Cardiac muscle cell (in vitro differentiated cells and primary cell): ENCODE measurements at places on chromosomes 12 and 14. TPM values are rescaled to one million over a fixed set of nuclear protein-coding genes. Genes with fewer than 3 reads are reported as not detected.

DNA sequence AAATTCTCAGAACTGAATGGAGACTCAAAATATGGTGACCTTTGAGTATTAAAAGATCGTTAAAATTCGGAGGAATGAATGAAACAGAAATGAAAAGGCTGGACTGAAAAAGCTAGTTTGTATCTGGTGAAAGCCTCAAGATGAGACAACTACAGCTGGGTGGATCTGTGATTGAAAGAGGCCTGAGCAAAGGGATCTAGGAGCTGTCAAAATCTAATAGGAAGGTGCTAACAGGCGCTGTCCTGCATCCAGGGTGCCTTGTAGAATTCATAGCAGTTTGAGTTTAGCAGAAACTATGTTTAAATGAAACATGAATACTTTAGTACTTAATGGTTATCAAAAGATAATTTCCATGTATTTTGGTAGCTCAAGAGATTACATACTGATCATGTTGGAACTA, 2.3 kb downstream of the YY1 start:
- H3K4me1 ChIP-seq: peaks cover 21% of the 10 kb centered on the region
- no peaks in the 10 kb centered on the region for H3K36me3 ChIP-seq
- H3K27ac ChIP-seq: peak overlapping the region; percentile 89
- H3K27me3 ChIP-seq: no peaks in the 10 kb centered on the region
- DNase-seq: no peak

- DNase-seq: no peak
- no peaks in the 10 kb centered on the region for H3K4me1 ChIP-seq
- no peaks in the 10 kb centered on the region for H3K27me3 ChIP-seq
- no peak overlapping the region for H3K4me3 ChIP-seq
- peaks cover 24% of the 10 kb centered on the region for H3K36me3 ChIP-seq
Observed at GRCh38 chr14:54535646-54536045, 25.9 kb downstream of the CGRRF1 start.

- peaks cover 4% of the 10 kb centered on the region for H3K4me1 ChIP-seq
- H3K27ac ChIP-seq: no peak overlapping the region
- H3K27me3 ChIP-seq: no peaks in the 10 kb centered on the region
- no peak for DNase-seq
- no peaks in the 10 kb centered on the region for H3K36me3 ChIP-seq
Observed at GRCh38 chr14:89564989-89565388, 148.0 kb upstream of the FOXN3 start.

DNA sequence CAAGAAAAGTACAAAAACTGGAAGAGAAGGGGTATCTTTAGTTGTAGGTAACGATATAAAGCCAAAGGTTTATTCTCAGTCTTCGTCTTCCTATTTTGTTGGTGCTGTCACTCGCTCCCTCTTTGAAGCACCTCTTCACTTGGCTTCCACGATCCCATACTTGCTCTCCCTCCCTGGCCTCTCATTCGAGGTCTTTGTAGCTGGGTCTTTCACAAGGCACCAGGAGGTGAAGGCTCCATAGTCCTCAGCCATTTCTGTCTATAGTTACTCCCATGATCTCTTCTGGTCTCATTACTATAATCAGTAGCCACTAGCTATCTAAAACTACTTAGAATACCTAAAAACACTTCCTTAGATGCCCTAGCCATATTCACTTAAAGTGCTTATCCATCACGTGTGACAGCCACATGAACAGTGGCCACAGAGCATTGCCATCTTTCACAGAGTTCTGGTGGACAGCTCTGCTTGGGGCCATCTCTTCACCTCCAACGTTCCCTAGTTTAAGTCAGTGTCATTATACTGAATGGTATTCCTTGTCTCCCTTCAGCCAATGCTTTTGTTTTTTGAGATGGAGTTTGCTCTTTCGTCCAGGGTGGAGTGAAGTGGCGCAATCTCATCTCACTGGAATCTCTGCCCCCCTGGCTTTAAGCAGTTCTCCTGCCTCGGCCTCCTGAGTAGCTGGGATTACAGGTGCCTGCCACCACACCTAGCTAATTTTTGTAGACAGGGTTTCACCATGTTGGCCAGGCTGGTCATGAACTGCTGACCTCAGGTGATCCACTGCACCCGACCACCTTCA, 57.1 kb downstream of the ATP2A2 start:
- H3K4me3 ChIP-seq: no peak overlapping the region
- no peaks in the 10 kb centered on the region for H3K27me3 ChIP-seq
- peaks cover 8% of the 10 kb centered on the region for H3K4me1 ChIP-seq
- H3K36me3 ChIP-seq: peaks cover 98% of the 10 kb centered on the region
- DNase-seq: no peak

GRCh38 chr14:73723406-73723796, 9.2 kb upstream of the PNMA1 start:
- H3K36me3 ChIP-seq: peaks cover 33% of the 10 kb centered on the region
- no peaks in the 10 kb centered on the region for H3K27me3 ChIP-seq
- peak; percentile 60 for DNase-seq

GRCh38 chr12:111440152-111440551, 34.4 kb downstream of the SH2B3 start:
- H3K27ac ChIP-seq: no peak overlapping the region
- no peak for DNase-seq
- H3K27me3 ChIP-seq: no peaks in the 10 kb centered on the region
- H3K4me1 ChIP-seq: peaks cover 1% of the 10 kb centered on the region
- H3K4me3 ChIP-seq: no peak overlapping the region

GRCh38 chr12:76186131-76186906, 101.8 kb upstream of the NAP1L1 start:
- no peak overlapping the region for H3K27ac ChIP-seq
- H3K36me3 ChIP-seq: no peaks in the 10 kb centered on the region
- no peaks in the 10 kb centered on the region for H3K27me3 ChIP-seq
- no peak for DNase-seq
- H3K4me1 ChIP-seq: no peaks in the 10 kb centered on the region

DNA sequence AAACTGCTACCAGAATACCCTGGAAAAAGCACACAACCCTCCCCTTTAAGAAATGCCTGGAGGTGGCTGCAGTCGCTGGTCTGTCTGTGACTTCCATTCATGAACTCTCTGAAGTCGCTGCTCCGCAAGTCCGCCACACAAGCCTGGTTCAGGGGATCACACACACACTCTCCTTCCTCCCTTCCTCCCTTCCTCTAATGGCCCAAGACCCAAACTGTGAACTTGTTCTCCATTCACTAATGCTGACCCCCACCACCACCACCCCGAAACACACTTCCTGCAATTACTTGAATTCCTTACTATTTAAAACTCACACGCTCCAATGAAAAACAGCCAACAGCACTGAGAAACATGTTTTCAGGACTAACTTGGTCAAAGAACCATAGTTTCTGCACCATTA, 1.0 kb upstream of the LMO3 start:
- no peak for DNase-seq
- peak overlapping the region; percentile 86 for H3K4me3 ChIP-seq
- peaks cover 31% of the 10 kb centered on the region for H3K4me1 ChIP-seq
- H3K27ac ChIP-seq: peak overlapping the region; percentile 58
- no peaks in the 10 kb centered on the region for H3K36me3 ChIP-seq

- no peaks in the 10 kb centered on the region for H3K27me3 ChIP-seq
- no peaks in the 10 kb centered on the region for H3K36me3 ChIP-seq
- DNase-seq: no peak
- H3K4me3 ChIP-seq: no peak overlapping the region
Observed at GRCh38 chr12:56804169-56804568, 41.0 kb downstream of the HSD17B6 start.

DNA sequence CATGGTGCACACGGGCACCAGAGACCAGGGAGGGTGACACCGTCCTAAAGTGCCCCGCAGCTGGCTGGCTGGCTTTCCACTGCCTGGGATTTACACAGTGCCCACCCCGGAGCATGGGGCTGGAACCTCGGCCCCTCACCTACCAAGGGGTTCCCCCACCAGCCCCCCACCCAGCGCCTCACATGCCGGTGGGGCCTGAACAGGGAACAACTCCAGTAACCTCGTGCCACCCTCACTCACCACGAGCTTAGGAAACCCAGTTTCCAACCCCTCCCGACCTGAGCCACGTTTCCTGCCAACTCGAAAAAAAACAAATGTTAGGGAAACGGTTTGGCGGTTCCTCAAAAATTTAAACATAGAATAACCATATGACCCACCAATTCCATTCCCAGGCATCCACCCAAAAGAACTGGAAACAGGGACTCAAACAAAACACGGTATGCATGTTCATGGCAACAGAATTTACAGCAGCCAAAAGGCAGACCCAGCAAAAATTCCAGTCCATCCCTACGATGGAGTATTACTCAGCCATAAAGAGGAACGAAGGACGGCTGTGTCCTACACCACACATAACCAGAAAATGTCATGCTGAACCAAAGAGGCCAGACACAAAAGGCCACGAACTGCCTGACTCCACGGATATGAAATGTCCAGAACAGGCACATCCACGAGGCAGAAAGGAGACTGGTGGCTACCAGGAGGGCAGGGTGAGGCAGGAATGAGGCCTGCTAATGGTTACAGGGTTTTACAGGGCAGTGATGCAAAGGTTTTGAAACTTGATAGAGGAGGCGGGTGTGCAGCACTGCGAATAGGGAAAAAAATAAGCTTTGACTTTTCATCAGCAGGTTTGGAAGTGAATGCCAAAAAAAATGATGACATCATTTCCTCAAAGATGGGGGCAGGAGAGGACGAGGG, 68.9 kb downstream of the NCOR2 start:
- peak overlapping the region; percentile 95 for H3K27ac ChIP-seq
- no peak overlapping the region for H3K4me3 ChIP-seq
- DNase-seq: peak; percentile 88
- no peaks in the 10 kb centered on the region for H3K36me3 ChIP-seq
- no peaks in the 10 kb centered on the region for H3K27me3 ChIP-seq
- H3K4me1 ChIP-seq: peaks cover 45% of the 10 kb centered on the region

DNA sequence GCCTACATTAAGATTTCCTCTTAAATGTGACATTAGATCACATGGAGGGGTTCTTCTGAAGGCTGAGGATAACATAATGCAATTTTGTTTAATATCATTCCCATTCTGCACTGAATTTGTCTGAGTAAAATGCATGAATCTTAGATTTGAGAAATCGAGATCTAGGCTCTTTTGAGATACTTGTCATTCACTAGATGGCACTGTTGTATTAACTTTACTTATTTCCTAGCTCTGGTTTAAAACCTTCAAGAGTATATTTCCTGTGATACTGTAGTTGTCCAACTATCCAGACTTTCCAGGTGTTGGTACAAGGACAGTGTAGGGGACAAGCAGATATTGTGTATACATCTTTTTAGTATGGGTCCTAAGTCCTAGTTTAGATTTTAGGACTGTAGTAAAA, 91.7 kb upstream of the SEL1L start:
- no peak overlapping the region for H3K4me3 ChIP-seq
- no peaks in the 10 kb centered on the region for H3K4me1 ChIP-seq

GRCh38 chr14:89899917-89900663, 54.4 kb downstream of the EFCAB11 start:
- H3K36me3 ChIP-seq: no peaks in the 10 kb centered on the region
- H3K4me3 ChIP-seq: no peak overlapping the region
- no peaks in the 10 kb centered on the region for H3K4me1 ChIP-seq
- H3K27me3 ChIP-seq: no peaks in the 10 kb centered on the region
- peak; percentile 50 for DNase-seq

- H3K4me1 ChIP-seq: peaks cover 17% of the 10 kb centered on the region
- H3K36me3 ChIP-seq: peaks cover 13% of the 10 kb centered on the region
- no peak for DNase-seq
- no peak overlapping the region for H3K27ac ChIP-seq
- H3K4me3 ChIP-seq: no peak overlapping the region
Observed at GRCh38 chr14:49581209-49582112, 4.7 kb downstream of the RPS29 start.

DNA sequence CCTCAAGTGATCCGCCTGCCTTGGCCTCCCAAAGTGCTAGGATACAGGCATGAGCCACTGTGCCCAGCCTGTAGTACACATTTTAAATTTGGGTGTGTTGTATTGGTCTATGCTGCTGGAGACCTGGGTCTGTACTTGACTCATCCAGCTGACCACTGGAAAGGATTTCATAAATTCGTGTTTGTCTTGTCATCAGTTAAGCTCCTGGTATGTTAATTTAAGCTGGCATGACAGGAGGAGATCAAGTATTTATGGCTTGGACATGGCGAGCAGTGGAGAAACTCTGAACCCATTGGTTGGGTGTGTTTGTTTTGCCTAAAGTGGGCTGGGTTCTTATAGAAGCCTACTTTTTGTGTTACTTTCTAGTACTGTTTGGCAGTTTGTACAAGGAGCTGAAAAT, 24.2 kb downstream of the YY1 start:
- H3K4me3 ChIP-seq: no peak overlapping the region
- H3K36me3 ChIP-seq: peaks cover 18% of the 10 kb centered on the region
- H3K27ac ChIP-seq: peak overlapping the region; percentile 39
- DNase-seq: no peak
- H3K27me3 ChIP-seq: no peaks in the 10 kb centered on the region

DNA sequence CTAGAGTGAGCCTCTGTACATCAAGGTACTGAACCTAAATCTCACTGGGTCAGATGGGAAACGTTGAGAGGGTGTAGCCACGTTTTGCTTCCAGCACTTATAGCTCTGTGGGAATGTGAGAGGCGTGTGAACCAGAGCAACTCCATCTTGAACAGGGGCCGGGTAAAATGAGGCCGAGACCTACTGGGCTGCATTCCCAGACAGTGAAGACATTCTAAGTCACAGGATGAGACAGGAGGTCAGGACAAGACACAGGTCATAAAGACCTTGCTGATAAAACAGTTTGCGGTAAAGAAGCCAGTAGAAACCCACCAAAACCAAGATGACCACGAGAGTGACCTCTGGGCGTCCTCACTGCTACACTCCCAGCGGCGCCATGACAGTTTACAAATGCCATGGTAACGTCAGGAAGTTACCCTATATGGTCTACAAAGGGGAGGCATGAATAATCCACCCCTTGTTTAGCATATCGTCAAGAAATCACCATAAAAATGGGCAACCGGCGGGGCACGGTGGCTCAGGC, 63.4 kb upstream of the NCOR2 start:
- H3K27me3 ChIP-seq: no peaks in the 10 kb centered on the region
- H3K27ac ChIP-seq: no peak overlapping the region
- DNase-seq: no peak

DNA sequence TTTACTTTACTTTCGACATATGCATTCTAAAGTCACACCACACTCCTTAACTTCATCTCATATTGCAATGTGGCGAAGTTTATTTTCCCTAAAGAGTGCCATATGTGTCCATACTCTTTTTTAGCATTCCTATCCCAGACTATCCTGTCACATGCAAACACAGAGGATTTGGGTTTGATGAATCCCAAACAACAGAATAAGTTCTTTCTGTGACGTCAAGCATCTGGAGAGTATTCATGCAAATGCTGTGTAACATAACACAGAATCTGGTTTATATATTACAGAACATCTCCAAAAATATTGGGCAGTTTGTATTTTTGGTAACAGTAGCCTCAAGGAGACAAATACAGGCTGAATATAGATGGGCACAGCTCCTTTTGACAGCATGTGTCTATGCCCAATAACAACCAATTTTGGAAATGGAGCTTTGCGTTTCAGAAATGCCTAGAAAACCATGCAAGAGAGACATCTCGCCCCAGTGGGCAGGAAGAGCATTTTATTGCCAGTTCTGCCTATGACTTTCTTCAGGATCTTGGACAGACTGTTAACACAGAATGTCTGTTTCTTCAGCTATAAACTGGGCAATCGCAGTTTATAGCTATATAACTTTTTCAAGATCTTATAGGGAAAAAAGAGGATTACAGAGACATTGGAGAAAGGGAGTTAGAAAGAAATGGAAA, 190.8 kb downstream of the ADAMTS20 start:
- no peaks in the 10 kb centered on the region for H3K4me1 ChIP-seq
- no peak overlapping the region for H3K27ac ChIP-seq
- no peaks in the 10 kb centered on the region for H3K36me3 ChIP-seq
- H3K27me3 ChIP-seq: no peaks in the 10 kb centered on the region
- DNase-seq: no peak
- H3K4me3 ChIP-seq: no peak overlapping the region

The LYZ gene
- polyA plus RNA-seq: 0.35 TPM in 1 of 2 replicates, not detected in the other

The KICS2 gene
- 0.81 and 3.5 TPM in 2 replicates for polyA plus RNA-seq

The NPFF gene
- not detected in 2 replicates for polyA plus RNA-seq

The NANOG gene
- 0.24 TPM in 1 of 2 replicates, not detected in the other for polyA plus RNA-seq

The RASSF8 gene
- polyA plus RNA-seq: 25.2 and 28.7 TPM in 2 replicates

The CD69 gene
- polyA plus RNA-seq: not detected in 2 replicates

The CNTN1 gene
- 1.6 and 4.2 TPM in 2 replicates for polyA plus RNA-seq
